ENCODE measurements at places on chromosomes 4 and X.

GRCh38 chrX:132409780-132410556, 78.9 kb downstream of the MBNL3 start:
- DNase-seq = no peak

GRCh38 chr4:183332447-183332846, 10.2 kb upstream of the CLDN24 start:
- no peak for DNase-seq

DNA sequence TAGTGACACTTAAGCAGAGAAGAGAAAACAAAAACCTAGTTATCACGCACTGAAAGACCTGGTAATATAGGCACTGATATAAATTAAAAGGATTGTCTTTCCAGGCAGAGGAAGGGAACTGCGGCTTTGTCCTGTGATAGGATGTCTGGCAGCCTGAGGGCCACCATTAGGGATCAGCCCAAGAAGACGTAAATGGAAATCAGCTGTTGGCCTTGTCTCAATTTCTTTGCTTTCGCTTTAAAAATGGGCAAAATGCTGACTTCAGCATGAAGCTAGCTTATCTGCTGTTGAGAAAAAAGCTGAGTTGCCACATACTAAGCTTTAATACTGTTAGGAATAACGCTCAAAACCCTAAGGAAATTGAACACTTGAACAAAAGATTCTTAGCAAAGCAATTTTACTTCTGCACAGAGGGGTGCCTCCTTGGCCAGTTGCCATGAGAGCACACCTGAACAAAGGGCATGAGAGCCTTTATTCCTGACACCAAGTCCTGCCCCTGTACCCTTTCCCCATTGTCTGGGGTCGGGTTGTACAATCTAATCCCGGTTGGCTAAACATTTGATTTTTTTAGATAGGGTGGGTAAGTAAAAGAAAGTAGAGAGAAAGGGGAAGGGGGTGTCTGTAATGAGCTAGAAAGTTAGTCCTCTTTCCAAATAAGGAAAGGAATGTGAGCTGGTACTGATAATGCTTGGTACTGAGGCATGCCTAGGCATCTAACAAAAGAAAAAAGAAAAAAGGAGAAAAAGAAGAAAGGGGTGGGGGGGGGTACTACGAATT, 85.1 kb upstream of the UCP1 start:
- peak; percentile 57 for DNase-seq

DNA sequence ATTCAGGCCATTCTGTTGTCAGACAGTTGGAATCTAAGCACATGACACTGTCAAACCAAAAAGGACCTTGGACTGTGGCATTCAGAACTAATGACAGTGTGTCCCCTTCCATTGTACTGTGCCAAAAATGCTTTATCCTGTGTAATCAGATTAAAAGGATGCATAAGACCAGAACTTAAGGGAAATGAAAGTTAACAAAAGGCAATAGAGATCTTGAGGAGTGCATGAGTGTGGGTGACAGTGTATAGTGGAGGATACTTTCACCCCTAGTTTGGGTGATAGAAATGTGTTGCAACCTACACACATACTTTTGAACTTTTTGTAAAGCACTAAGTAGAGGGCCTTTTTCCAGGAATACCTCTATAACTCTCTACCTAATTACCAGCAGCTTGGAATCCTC, 4.5 kb downstream of the CYSLTR1 start:
- DNase-seq = no peak

DNA sequence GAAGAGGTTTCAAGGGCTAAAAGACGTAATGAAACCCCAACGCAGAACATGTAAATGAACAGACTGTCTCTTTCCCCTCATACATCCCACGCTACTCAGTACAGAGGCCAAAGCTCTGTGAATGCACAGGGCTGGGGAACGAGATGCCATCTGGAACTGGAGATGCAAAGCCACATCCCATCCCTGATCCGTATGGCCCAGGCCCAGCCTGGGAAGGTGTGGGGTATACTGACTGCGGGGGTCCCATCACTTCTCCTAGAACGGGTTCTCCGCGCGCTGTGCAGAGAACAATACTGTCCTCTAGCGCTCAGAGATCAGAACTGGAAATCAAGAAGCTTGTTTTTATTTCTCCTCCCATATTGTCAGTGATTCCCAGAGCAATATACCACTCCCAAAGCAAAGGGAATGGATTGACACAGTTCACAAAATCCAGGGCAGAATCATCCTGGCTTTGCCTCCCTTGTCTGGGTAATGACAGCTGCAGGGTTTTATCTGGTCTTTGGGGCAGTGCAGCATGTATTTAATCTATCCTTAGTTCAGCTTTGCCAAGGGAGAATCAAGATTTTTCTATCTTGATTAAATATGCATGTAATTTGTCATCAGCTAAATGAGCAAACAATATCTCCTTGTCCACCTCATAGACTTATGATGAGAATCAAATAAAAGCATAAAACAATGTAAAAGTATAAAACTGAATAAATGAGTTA, 47.3 kb upstream of the TLR3 start:
- DNase-seq = peak; percentile 43

DNA sequence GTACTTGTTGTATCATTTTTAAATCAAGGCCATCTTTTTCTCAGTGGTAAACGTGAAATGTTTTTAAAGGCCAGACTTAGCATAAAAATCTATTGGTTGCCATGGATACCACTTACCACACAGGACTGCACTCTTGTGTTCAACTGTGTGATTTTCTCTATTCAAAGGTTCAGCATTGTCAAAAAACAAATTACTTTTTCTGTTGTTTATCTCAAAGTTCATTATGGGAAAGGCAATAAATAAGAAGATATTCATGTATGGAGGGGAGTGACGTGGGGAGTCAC, 231.0 kb upstream of the GATB start:
- peak; percentile 12 for DNase-seq

GRCh38 chrX:19343085-19343534, 617 bp upstream of the PDHA1 start:
- no peak for DNase-seq

GRCh38 chrX:54786967-54787366, 11.1 kb downstream of the ITIH6 start:
- no peak for DNase-seq

- peak; percentile 6 for DNase-seq
These were observed 133.3 kb downstream of the PJA1 start for GRCh38 chrX:69031971-69032391.

DNA sequence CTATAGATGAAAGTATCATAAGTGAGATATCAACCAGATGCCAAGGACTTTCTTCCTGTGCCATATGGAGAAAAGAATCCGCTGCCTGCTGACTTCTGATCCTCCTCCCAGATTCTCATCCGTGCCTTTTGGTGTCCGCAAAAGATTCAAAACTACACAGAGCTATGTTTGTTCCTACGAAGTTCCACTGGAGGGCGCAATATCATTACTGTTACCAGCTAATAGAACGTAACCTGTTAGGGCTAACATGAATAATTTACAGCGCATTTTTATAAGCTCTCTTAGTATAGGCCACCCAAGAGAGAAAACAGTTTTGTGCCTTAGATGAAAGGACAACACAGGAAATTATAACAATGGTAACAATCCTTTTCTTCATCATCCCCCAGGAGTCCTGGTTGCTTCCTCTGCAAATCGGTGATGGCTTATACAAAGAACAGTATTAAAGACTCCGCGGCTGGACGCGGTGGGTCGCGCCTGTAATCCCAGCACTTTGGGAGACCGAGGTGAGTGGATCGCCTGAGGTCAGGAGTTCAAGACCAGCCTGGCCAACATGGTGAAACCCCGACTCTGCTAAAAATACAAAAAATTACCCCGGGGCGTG, 22.8 kb upstream of the CENPVL3 start:
- peak; percentile 56 for DNase-seq

DNA sequence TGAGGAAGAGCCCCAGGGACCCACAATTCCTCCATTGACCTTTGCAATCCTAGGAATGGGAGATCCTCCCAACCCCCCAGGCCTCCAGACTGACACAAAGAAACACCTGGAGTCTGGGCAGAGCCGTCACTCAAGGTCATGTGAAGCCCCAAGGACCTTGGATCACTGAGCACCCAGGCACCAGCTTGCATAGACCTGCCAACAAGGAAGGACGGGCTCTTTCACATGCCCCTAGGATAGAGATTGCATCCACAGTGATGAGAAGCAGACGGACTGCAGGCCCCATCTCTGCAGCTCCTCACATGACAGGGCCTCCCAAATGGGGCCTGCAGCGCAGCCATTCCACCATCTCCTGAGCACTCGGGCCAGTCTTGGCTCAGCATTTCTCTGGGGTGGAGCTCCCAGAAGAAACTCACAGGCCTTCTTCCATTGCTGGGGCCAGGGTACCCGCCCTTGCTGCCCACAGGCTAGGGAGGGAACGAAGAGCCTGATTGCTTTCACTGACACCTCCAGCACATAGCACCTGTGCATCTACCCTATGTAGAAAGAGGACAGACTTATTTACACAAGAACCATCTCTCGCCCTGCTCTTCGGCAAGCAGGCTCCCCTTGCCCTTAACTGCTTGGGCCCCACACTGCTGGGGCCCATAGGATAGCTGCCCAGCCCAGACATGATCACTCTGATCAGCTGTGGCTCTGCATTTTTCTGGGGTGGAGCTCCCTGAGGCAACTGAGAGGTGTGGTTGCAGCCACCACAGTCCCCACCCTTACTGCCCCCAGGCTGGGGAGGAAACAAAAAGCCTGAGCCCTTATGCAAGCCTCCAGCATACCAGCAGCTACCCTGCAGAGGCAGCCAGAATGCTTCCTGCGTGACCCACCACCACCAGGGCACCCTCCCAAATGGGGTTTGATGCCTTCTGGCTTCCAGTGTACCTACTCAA, 185.7 kb upstream of the ZCCHC13 start:
- peak; percentile 15 for DNase-seq

GRCh38 chrX:40175511-40176350, 78.0 kb upstream of the BCOR start:
- DNase-seq = peak; percentile 60

- DNase-seq = peak; percentile 45
These were observed at the start of gene CPE for GRCh38 chr4:165378745-165379677. Gene CPE (plus strand): TSS chr4:165379008. CDS start chr4:165379222, 214 bp downstream.
